ENCODE measurements at places on chromosomes 7 and 10.

DNA sequence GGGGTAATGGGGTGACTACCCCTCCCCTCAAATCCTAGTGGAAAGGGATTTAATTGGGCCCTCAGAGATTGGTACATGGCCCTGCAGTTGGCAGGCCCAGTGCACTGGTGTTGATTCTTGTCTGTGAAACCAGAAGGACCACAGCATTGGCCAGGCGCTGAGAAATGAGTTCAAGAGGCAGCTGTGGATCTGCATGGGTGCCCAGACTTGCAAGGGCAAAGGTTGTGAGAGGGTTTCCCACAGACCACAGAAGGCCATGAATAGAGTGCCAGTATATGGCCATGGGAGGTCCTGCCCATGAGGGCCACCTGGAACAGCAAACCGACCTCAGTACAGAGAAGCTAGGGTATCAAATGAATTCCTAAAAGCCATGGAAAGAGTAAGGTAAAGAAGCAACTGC lies 32.9 kb downstream of the TMEM168 start:
- DNase-seq, result no peak

GRCh38 chr10:31158011-31158658 lies 126.5 kb upstream of the ZNF438 start:
- peak; percentile 31 for DNase-seq

DNA sequence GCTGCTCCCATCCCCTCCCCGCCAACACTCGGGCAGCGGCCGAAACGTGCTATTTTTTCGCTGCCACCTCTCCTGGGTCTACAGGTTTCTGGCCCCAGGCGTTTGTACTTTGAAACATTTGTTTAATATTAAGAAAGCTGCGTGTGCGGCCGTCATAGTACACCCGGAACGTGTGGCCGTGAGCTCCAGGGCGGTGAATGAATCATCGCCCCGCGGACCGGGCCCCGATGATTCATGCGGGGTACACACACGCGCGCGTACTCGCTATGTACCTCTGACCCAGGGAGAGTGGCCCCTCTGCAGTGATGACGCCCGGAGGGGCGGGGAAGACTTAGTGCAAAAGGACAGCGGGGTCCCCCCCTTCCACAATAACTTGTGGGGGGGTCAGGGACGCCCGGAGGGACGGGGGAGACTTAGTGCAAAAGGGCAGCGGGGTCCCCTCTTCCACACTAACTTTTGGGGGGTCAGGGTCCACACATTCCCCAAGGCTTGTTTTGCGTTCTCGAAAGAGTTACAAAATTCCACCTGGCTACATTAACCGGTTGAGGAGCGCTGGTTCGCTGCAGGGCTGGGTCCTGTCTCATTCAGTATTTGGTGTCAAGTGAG lies 56.5 kb upstream of the PCGF5 start:
- peak; percentile 84 for DNase-seq

- no peak for DNase-seq
Measured at GRCh38 chr7:123719197-123719721, 29.5 kb downstream of the WASL start.

DNA sequence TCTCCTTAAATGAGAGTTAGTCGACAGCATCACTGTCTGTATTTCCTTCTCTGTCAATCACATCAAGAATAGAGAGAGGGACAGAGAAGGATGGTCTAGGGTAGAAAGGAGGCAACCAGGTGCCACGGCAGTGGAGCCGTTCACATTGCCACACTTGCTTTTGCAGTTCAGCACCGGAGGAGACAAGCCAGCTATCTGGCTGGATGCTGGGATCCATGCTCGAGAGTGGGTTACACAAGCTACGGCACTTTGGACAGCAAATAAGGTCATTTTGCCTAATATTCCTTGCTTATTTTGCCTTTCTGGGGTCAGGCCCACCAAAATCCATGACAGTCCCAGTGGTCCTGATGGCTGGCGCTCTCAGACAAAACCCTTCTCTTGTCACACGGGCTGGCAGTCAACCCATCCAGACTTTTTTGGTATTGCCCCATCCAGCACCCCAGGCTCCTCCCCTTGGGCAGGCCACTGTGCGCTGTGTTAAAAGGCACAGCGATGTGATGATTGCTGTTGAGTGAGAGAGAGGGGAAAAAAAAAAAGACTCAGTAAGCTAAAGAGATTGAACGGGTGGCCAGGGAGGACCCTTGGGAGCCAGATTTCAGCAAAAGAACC lies 8.4 kb downstream of the CPA2 start:
- DNase-seq, result no peak

DNA sequence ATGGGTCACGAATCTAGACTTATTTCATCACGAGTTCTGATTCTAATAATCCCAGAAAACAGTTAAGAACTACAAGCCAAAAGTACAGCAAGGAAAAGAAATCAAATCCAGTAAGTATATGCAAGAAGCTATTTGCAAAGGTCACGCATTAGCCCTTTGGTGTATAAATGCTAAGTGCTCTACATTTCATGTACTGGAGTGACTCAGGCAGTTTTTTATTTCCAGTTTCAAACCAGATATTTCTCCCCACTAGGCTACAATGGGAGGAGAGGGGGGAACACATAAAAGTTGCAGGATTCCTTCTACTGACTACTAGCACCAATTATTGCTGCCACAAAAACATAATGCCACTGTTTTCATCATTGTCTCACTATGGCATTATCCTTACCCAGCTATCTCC lies 148.0 kb downstream of the NRCAM start:
- DNase-seq, result peak; percentile 77

GRCh38 chr7:151761231-151761630 lies 115.7 kb downstream of the PRKAG2 start:
- DNase-seq, result no peak

All from choroid plexus epithelial cell (primary cell).